Colonic mucosa (tissue), 4 donors: ENCODE measurements at places on chromosomes 2 and 18.

DNA sequence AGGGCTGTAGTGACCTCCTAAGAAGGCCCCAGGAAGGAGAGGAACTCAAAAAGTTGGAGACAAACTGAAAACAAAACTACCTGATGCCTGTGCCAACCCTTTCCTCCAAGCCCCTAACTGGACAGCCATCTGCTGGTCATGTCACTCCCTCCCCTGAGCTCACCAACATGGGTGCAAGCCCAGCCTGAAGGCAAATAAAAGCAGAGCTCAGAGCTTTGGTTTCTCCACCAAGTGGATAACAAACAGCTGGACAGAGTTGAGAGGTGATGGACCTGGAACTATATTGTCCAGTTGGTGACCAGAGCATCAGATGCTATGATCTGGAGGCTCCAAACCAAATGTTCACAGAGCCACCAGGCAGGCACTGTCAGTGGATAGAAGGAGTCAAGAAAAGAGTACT, 34.6 kb upstream of the MAL start:
- H3K36me3 ChIP-seq = no peaks in the 10 kb centered on the region
- H3K4me3 ChIP-seq = no peak overlapping the region

DNA sequence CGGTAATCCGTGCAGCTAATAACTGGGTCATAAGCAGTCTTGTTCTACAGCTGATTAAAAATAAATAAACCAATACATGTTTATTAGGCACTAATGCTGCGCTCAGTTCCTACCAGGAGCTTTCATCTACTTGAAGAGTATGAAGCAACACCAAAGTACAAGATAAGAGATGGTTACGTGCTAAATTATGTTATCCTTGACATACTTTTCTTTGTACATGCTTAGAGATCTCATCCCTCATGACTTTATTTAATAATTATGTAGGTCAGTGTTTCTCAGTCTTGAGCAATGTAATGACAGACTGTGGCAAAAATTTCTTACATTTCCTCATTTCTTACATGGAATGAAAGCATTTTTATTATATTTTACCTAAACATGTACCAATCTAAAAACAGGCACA, 54.6 kb upstream of the COBLL1 start:
- no peaks in the 10 kb centered on the region for H3K4me1 ChIP-seq
- H3K36me3 ChIP-seq = no peaks in the 10 kb centered on the region
- H3K27me3 ChIP-seq = no peaks in the 10 kb centered on the region

GRCh38 chr2:113258471-113259147, 20.1 kb downstream of the PAX8 start:
- H3K4me3 ChIP-seq = no peak overlapping the region
- no peak for DNase-seq
- H3K27ac ChIP-seq = no peak overlapping the region
- no peaks in the 10 kb centered on the region for H3K4me1 ChIP-seq

DNA sequence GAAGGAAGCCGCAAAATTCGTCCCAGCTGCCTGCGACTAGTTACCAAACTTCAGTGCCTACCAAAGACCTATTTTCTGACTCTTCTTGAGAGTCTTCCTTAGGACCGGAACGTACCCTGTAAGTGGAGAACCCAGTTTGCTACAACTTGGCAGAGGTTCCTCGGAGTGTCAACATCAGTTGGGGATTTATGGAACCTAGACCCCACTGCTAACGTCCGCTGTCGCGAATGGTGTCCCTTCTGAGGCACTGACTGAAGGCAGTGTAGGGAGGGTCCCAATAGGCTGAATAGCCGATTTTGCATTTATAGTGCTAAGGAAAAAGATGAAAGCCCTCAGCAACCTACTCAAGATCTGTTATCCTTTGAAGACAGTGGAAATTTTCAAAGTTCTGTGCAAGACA, 568 bp upstream of the STK17B start:
- H3K4me3 ChIP-seq = peak overlapping the region; percentile 32
- no peaks in the 10 kb centered on the region for H3K4me1 ChIP-seq
- no peaks in the 10 kb centered on the region for H3K27me3 ChIP-seq

DNA sequence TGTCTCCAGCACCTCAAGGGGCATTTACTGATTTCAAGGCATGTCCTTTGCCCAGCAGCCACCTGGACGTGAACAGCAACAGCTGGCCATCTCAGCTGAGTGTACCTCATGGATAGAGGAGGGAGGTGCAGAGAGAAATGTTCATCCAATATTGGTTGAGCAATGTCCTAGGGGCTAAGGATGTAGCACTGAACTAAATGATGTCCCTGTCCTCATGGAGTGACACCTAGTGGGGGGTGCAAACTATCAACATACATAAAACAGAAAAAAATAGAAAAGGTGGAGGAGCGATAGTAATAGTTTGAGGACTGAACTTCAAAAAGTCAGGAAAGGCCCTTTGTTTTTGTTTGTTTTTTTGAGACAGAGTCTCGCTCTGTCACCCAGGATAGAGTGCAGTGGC, 4.8 kb upstream of the UGGT1 start:
- no peaks in the 10 kb centered on the region for H3K27me3 ChIP-seq
- H3K4me3 ChIP-seq = no peak overlapping the region
- H3K27ac ChIP-seq = no peak overlapping the region
- H3K36me3 ChIP-seq = no peaks in the 10 kb centered on the region

GRCh38 chr2:169036736-169037440, 5.8 kb upstream of the ABCB11 start:
- H3K4me1 ChIP-seq = no peaks in the 10 kb centered on the region
- no peaks in the 10 kb centered on the region for H3K27me3 ChIP-seq
- no peaks in the 10 kb centered on the region for H3K36me3 ChIP-seq
- no peak overlapping the region for H3K4me3 ChIP-seq

GRCh38 chr18:63234841-63235240, 84.7 kb downstream of the BCL2 start:
- peak overlapping the region; percentile 46 for H3K27ac ChIP-seq
- DNase-seq = no peak
- peaks cover 6% of the 10 kb centered on the region for H3K4me1 ChIP-seq
- no peak overlapping the region for H3K4me3 ChIP-seq

- no peak for DNase-seq
- H3K27me3 ChIP-seq = no peaks in the 10 kb centered on the region
- no peak overlapping the region for H3K27ac ChIP-seq
- H3K4me1 ChIP-seq = no peaks in the 10 kb centered on the region
Observed at GRCh38 chr18:23810396-23810795, 121.1 kb downstream of the LAMA3 start.

- no peak overlapping the region for H3K4me3 ChIP-seq
- H3K4me1 ChIP-seq = no peaks in the 10 kb centered on the region
- no peaks in the 10 kb centered on the region for H3K36me3 ChIP-seq
- DNase-seq = no peak
- no peaks in the 10 kb centered on the region for H3K27me3 ChIP-seq
Observed at GRCh38 chr2:14619441-14619840, 13.1 kb upstream of the LRATD1 start.

DNA sequence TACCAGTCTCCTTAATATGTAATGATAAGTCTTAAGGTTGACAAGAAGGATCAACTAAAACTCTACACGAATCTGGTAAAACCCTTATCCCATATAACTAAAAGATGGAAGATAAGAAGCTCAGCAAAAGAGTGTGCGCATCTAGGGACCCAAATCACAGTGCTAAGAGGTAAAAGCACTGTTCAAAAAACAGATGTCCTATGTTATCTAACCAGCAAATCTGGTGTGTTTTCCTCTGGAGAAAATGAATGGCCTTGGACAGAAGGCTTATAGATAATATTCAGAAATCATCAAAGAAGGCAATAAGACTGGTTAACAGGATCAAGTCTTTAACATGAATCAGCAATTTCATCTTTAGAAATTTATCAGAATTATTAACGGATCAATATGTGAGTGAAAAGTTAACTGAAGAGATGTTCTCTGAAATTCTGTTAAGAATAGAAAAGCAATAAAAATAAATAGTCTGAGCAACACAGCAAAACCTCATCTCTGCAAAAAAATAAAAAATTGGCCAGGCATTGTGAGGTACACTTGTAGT, 47.1 kb downstream of the RPRD1A start:
- H3K4me3 ChIP-seq = no peak overlapping the region
- DNase-seq = no peak
- H3K4me1 ChIP-seq = no peaks in the 10 kb centered on the region
- no peaks in the 10 kb centered on the region for H3K27me3 ChIP-seq
- no peak overlapping the region for H3K27ac ChIP-seq

DNA sequence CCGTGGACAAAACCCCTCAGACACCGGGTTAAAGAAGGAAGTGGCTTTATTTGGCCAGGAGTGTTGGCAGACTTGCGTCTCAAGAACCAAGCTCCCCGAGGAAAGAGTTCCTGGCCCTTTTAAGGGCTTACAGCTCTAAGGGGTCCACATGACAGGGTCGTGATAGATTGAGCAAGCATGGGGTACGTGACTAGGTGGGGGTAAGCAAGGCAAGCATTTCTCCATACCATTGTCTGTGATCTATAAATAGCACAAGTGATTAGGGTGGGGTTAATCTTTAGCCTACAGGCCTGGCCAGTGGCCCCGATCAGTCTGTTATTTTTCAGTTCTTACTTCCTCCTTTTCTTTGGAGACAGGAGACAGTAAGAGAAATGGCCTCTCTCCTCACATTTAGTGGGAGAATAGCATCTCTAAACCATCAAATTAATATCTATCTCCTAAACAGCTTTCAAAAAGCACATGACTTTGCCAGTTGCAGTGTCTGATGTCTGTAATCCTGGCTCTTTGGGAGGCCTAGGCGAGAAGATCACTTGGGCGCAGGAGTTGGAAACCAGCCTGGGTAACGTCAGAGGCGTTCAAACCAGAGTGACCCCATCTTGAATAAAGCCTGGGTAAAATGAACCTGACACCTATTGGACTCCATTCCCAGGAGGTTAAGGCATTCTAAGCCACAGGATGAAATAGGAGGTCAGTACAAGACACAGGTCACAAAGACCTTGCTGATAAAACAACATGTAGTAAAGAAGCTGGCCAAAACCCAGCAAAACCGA, 18.3 kb upstream of the CNOT11 start:
- no peak overlapping the region for H3K4me3 ChIP-seq
- no peak for DNase-seq
- H3K27me3 ChIP-seq = no peaks in the 10 kb centered on the region
- no peaks in the 10 kb centered on the region for H3K4me1 ChIP-seq

- no peak for DNase-seq
- no peaks in the 10 kb centered on the region for H3K4me1 ChIP-seq
- no peaks in the 10 kb centered on the region for H3K27me3 ChIP-seq
- H3K36me3 ChIP-seq = no peaks in the 10 kb centered on the region
- no peak overlapping the region for H3K27ac ChIP-seq
- H3K4me3 ChIP-seq = no peak overlapping the region
Observed at GRCh38 chr18:33716061-33716683, 138.2 kb downstream of the ASXL3 start.

GRCh38 chr18:47577520-47577919, 326.1 kb upstream of the SKOR2 start:
- no peak overlapping the region for H3K27ac ChIP-seq
- no peaks in the 10 kb centered on the region for H3K27me3 ChIP-seq
- no peak for DNase-seq
- no peaks in the 10 kb centered on the region for H3K4me1 ChIP-seq

- H3K27ac ChIP-seq = no peak overlapping the region
- no peaks in the 10 kb centered on the region for H3K36me3 ChIP-seq
- no peak for DNase-seq
- H3K4me1 ChIP-seq = no peaks in the 10 kb centered on the region
Observed at GRCh38 chr2:26644188-26644835, 3.1 kb upstream of the CIB4 start.

DNA sequence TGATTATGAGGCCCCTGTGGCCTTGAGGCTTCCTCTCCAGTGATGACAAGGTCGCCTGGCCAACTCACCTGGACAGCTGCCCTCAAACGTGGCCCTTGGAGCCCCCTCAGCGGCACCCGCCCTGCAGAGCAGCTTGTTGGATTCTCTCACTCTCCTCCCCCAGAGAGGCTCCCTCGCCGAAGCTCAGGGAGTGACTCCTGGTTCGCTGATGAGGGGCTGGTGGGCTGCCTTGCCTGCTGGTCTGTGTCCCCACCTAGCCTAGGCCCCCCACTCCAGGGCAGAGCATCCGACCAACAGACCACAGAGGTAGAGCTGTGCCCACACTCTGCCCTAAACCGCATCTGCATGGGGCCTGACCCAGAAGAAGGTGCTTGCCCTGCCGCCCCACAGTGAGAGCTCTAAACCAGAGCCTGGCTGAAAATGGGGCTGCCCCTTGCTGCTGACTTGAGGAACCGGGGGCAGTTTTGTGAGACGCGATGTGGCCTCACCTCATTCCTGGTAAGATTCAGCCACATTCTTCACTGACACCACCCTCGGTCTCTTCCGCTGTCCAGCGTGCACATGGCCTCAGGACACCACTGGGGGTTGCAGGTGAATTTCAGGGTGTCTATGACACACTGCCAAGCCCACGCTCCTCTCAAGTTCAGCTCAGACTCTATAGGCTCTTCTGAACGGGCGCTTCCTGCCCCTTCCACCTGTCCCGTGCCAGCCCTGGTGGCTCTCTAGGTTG, 131.6 kb downstream of the CABLES1 start:
- no peaks in the 10 kb centered on the region for H3K36me3 ChIP-seq
- no peaks in the 10 kb centered on the region for H3K4me1 ChIP-seq
- H3K27ac ChIP-seq = no peak overlapping the region

GRCh38 chr2:135916207-135916606, 40.0 kb upstream of the MCM6 start:
- H3K36me3 ChIP-seq = peaks cover 4% of the 10 kb centered on the region
- no peaks in the 10 kb centered on the region for H3K27me3 ChIP-seq
- DNase-seq = no peak
- H3K27ac ChIP-seq = no peak overlapping the region

GRCh38 chr2:15041429-15041837, 408.9 kb downstream of the LRATD1 start:
- peak overlapping the region; percentile 17 for H3K27ac ChIP-seq
- H3K4me1 ChIP-seq = no peaks in the 10 kb centered on the region
- no peak overlapping the region for H3K4me3 ChIP-seq
- no peak for DNase-seq

- H3K4me3 ChIP-seq = peak overlapping the region; percentile 28
- H3K4me1 ChIP-seq = no peaks in the 10 kb centered on the region
- H3K36me3 ChIP-seq = no peaks in the 10 kb centered on the region
- DNase-seq = peak; percentile 82
Observed at GRCh38 chr2:119678021-119678656, 862 bp upstream of the TMEM177 start.

GRCh38 chr18:46110406-46110805, 6.2 kb downstream of the HAUS1 start:
- H3K36me3 ChIP-seq = no peaks in the 10 kb centered on the region
- no peaks in the 10 kb centered on the region for H3K4me1 ChIP-seq
- no peaks in the 10 kb centered on the region for H3K27me3 ChIP-seq
- no peak overlapping the region for H3K27ac ChIP-seq
- DNase-seq = no peak

GRCh38 chr2:133748007-133748700, 179.9 kb upstream of the NCKAP5 start:
- no peak overlapping the region for H3K27ac ChIP-seq
- H3K36me3 ChIP-seq = no peaks in the 10 kb centered on the region
- no peak overlapping the region for H3K4me3 ChIP-seq

DNA sequence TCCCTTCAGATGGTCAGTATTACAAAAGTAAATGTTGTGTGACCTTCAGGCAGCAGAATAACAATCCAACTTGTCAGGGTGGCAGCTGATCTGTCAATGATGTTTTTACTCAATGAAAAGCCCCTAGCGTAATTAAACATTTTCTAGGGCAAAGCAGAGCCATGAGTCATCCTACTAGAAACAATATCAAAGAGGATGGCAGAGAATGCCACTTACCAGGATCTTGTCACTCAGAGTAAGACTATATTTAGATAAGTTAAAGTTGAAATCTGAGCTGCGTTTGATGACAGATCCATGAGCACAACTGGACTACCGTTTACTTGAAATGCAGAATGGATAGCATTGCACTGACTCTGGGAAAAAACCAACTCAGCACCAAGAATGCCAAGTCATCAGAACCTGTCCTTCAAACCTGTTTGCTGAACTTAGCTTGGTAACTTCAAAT, 612.6 kb upstream of the ACVR2A start:
- no peaks in the 10 kb centered on the region for H3K36me3 ChIP-seq
- H3K4me3 ChIP-seq = no peak overlapping the region
- no peaks in the 10 kb centered on the region for H3K27me3 ChIP-seq
- no peak for DNase-seq
- H3K27ac ChIP-seq = no peak overlapping the region
- no peaks in the 10 kb centered on the region for H3K4me1 ChIP-seq
